ENCODE measurements at places on chromosomes 5 and 9. TPM values are rescaled to one million over a fixed set of nuclear protein-coding genes. Genes with fewer than 3 reads are reported as not detected.

PRDM9 gene
- total RNA-seq = not detected

FGFR4 gene
- total RNA-seq = 0.43 TPM

KIF12 gene
- total RNA-seq = not detected

GPR150 gene
- under 0.01 TPM for total RNA-seq

FOXD4L4 gene
- total RNA-seq = 0.14 TPM

PCDH12 gene
- not detected for total RNA-seq

DMRT3 gene
- not detected for total RNA-seq

MYORG gene
- total RNA-seq = 1.4 TPM

LAMC3 gene
- 2.1 TPM for total RNA-seq

CBY3 gene
- total RNA-seq = 0.29 TPM

ZFAND5 gene
- total RNA-seq = 161 TPM

OLFML2A gene
- total RNA-seq = 11.5 TPM

GHR gene
- total RNA-seq = 0.86 TPM

BDP1 gene
- 33.9 TPM for total RNA-seq

PKD2L2 gene
- not detected for total RNA-seq

SURF2 gene
- total RNA-seq = 17.0 TPM

AHRR gene
- total RNA-seq = 55.8 TPM

IL4 gene
- not detected for total RNA-seq

NANS gene
- 208 TPM for total RNA-seq

UNC13B gene
- 35.4 TPM for total RNA-seq

S100Z gene
- total RNA-seq = 0.14 TPM

TTC39B gene
- total RNA-seq = 11.9 TPM

DNAJC25 gene
- total RNA-seq = 13.8 TPM

FOXD4 gene
- 0.22 TPM for total RNA-seq

TMEM252 gene
- total RNA-seq = not detected

LOX gene
- total RNA-seq = 92.5 TPM

MSMP gene
- total RNA-seq = not detected

STC2 gene
- total RNA-seq = 298 TPM

NOXA1 gene
- 0.14 TPM for total RNA-seq

Data from placental pericyte (primary cell).